ENCODE measurements at places on chromosomes 11 and 22.
A peak's percentile ranks its signal among the peaks of the same experiment; 100 is the strongest.

DNA sequence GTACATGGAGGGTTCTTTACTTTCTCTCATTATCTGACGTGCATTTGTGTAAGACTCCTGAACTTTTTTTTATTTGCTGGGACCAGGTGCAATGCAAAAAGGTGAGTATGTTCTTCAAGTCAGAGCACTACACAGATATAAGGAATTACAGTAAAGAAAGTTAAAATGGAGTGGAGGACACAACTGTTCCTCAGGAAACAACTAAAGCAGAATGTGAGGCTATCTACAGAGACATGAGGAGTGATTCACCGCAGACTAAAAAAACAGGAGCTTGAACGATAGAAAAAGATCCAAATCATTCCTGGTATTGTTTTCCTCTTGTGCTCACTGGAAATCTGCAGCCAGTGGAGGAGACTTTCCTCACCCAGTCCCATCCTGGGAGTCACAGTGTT is 106.2 kb downstream of the ABTB2 start:
- DNase-seq = no peak

DNA sequence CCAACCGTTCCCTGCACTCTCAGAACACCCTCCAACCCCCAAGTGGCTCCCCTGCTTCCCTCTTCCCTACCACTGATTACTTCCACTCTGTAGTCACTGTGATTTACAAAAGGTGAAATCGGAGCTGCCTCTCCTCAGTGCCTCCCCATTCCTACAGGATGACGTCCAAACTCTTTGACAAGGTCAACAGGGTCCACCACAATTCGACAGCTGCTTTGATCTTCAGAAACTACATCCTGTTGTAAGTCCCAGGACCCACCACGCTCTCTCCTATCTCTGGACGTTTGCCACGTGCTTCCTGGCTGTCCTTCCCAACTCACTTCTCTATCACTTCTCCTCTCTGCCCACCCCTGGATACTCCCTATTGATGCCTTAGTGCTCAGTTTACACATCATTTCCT is 85.0 kb upstream of the EIF3D start:
- DNase-seq = no peak

GRCh38 chr11:133927690-133928627 is 28.8 kb downstream of the IGSF9B start:
- no peak for DNase-seq

DNA sequence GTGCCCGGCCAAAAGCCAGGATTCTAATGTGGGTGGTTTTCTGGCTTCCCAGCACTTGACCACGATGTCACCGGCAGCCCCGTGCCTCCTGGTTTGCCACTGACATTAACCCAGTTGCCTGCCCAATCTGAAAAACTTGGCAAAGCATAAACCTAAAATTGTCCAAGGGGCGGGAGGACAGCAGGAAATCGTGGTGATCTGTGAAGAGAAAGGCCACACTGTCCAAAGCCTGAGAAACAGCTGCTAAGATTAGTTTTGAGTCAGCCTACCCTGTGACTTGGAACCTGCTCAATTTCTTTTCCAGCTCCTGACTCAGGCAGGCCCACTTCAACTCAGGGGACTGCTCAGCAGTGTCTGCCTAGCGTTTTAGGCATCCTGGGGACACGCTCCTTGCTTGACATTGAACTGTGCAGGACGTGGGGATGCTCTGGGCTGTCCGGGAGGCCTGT is 8.2 kb upstream of the F2 start:
- DNase-seq = peak; percentile 12

DNA sequence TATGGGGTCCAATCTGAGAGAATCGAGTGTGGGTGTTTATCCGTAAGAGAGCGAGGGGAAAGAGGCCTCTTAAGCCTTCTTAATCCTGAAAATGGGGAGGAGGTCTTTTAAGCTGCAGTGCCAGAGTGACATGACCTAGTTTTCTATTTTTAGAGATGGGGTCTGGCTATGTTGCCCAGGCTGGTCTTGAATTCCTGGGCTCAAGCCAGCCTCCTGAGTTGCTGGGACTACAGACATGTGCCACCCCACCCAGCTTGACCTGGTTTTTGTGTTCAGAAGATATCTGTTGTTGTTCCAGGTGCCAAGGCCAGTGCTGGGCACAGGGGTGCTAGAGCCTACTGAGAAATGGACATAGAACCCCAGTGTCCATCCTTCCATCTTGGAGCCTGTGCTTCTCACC is 1.4 kb downstream of the BAD start:
- DNase-seq = no peak

Data from T1000 (cell line).